ENCODE measurements at places on chromosomes 2 and 18.

DNA sequence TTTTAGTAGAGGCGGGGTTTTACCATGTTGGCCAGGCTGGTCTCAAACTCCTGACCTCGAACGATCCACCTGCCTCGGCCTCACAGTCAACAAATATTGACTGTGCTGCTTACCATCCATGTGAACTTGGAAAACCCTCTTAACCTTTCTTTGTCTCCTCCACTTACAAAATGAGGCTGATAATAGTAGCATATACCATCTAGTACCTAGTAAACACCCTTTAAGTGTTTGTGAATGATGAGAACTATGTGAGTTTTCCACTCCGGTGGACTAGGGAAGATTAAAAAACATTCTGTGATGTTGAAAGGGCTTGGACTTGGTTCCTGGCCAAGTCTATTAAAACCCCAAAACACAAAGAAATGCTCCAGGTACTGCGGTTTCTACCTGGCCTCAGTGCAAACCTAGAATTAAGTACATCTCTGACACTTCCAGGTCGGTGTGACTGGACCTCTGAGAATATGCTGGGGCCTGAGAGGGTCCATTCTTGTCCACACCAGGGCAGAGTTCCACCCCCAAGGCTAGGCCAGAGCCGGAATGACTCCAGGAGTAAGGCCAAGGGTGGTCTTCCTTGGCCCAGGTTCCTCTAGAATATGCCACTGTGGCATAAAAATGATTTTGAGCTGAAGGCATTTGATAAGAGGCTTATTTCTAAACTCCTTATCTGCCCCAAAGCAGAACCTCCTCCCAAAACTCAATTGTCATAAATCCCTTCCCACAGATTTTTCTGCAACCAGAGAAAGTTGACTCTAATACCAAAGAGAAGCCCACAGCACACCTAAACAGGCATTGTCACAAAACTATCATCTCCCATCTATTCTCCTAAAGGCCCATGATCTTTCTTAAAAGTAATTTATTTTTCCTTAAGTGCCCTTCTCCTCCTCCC lies 217.5 kb downstream of the TGIF1 start:
- DNase-seq = no peak

- DNase-seq = no peak
Observed at GRCh38 chr18:61323951-61324350, 9.3 kb upstream of the CDH20 start.

GRCh38 chr2:24721470-24721869 lies 71.7 kb downstream of the PTRHD1 start:
- DNase-seq = no peak

GRCh38 chr18:46750626-46751025 lies 6.2 kb downstream of the ST8SIA5 start:
- no peak for DNase-seq

DNA sequence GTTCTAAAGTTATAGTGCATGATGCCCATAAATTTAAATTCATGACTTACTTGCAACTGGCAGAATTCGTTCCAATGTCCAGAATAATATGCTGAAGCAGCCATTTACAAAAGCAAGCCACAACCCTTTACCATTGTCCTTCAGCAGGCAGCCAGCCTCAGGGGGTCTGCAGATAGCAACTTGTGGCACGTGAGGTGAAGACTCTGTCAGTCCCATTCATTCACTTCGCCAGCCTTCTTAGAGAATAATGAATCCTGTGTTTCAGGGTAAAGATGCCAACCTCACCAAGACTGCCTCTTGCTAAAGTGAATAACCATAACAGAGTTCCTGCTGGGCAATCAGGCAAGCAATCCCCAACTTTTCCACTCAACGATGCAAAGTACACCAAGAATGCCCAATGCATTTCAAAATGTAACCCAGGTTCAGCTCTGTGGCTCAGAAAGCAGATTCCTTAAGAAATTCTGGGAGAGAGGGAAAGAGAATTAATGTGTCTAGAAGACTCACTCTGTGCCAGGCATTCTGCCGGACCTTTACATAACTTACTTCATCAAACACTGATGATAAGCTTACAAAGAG lies 315.4 kb downstream of the NCKAP5 start:
- no peak for DNase-seq

- DNase-seq = no peak
Observed at GRCh38 chr2:200446612-200447011, 63.3 kb downstream of the KCTD18 start.

DNA sequence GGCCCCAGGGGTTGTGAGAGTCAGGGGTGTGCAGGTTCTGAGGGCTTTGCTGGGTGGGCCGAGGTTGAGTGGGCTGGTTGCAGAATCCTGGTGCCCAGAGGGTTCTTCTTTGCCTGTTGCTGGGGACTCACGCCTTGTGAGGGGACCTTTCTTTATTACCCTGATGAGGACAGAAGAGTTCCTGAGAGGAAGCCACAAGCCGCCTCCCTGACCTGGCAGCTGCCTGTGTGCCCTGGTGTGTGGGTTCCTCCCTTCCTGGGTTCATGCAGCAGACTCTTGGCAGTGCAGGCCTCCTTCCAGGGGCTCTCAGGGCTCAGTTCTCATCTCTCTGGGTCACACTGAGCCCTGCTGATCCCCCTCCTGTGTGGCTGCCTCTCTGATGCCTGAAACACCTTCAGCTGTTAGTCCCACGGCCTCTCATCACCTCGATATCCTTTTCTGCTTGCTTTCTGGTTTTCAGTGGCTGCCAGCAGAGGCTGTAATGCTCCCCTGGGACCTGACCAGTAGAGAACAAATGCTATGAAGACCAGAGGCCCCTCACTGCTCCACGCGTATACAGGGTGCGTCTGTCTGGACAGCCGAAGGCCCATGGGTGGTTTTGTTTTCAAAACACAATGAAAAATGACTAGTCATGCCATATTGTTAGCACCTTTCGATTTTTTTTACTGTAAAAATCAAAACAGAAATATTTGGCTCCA lies 191.3 kb downstream of the AGAP1 start:
- DNase-seq = no peak

All from esophagus squamous epithelium (tissue), 5 donors.